LoVo (cell line): ENCODE measurements at places on chromosomes 2 and 18.

- DNase-seq: no peak
These were observed 1355.5 kb downstream of the SUCLG1 start for GRCh38 chr2:83103613-83104012.

- DNase-seq: no peak
These were observed 67.5 kb upstream of the APCDD1 start for GRCh38 chr18:10386956-10387355.

- no peak for DNase-seq
These were observed 421.9 kb downstream of the LPIN1 start for GRCh38 chr2:12168354-12168753.

GRCh38 chr2:55917117-55917516, 6.5 kb downstream of the EFEMP1 start:
- no peak for DNase-seq

DNA sequence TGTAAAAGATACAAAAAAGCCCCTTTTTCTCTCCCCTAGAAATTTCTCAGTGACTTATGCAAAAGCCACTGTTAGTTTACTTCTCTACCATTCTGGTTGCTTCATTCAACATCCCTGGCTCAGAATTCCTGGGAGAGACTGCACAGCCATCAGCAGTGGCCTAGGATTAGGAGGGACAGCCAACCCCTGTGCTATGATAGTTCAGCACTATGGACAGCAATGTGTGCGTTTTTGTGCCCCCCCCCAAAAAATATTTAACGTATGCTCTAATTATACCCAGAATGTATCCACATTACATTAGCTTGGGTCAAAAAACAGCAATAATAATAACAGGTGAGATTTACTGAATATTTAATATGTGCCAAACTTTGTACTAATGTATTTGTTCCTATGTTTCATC, 29.0 kb downstream of the OSR1 start:
- DNase-seq: no peak
